Activated naive CD8-positive, alpha-beta T cell treated with anti-CD3 and anti-CD28 coated beads, Interleukin-2, amount 50 U/mL, for 24 hours (primary cell): ENCODE measurements at places on chromosomes 11 and 22.

DNA sequence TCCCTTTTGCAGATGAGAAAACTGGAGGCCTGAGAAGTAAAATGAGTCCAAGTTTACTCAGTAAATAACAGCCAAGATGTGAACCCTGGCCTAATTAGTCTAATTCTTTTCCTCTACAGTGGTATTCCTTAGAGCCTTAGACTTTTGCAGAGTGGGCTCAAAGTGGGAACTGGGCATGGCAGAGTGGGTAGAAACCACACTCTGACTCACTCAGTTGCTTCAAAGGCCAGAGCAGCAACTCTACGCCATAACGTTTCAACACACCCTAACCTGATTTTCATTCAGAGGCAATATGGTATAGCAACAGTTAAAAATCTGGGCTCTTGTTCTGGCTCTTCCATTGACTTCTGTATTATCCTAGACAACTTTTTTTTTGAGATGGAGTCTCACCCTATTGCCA, 2.8 kb downstream of the THRSP start:
- no peaks in the 10 kb centered on the region for H3K27me3 ChIP-seq
- no peak overlapping the region for H3K27ac ChIP-seq
- DNase-seq, result no peak
- no peaks in the 10 kb centered on the region for H3K4me1 ChIP-seq

DNA sequence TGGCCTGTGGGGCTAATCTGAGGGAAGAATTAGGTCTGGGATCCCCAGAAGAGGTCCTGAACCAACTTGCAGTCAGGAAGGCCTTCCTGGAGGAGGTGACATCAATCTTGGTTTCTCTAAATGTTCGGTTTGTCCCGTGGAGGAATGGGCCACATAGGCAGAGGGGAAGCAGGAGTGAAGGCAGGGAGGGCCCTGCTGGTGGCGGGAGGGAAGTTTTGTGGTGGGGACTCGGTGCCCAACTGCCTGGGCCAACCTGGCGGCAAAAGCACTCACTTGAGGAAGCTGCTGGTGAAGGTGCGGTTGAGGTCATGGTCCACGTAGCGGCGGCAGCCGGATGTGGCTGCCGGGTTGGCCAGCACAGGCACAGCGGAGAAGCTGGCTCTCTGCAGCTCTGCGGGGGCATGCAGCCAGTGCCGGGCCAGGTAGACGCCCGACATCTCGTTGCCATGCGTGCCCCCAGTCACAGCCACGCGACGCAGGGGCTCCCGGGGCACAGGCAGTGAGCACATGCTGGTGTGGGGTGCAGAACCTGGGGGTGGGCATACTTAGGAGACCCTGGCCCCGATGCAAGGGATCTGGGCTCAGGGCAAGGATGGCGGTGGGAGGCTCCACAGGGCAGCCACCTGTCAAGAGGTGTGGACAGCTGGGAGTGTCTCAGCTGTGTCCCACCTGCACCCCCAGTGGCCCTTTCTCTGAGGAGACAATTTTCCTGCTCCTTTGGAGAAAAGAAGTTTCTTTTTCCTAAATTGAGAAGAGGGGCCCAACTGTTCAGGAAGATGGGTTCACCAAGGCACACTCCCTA, 3.8 kb downstream of the ACY3 start:
- peaks cover 50% of the 10 kb centered on the region for H3K4me1 ChIP-seq
- H3K36me3 ChIP-seq, result no peaks in the 10 kb centered on the region
- H3K4me3 ChIP-seq, result peak overlapping the region; percentile 22
- peak overlapping the region; percentile 28 for H3K27ac ChIP-seq
- peak; percentile 53 for DNase-seq

DNA sequence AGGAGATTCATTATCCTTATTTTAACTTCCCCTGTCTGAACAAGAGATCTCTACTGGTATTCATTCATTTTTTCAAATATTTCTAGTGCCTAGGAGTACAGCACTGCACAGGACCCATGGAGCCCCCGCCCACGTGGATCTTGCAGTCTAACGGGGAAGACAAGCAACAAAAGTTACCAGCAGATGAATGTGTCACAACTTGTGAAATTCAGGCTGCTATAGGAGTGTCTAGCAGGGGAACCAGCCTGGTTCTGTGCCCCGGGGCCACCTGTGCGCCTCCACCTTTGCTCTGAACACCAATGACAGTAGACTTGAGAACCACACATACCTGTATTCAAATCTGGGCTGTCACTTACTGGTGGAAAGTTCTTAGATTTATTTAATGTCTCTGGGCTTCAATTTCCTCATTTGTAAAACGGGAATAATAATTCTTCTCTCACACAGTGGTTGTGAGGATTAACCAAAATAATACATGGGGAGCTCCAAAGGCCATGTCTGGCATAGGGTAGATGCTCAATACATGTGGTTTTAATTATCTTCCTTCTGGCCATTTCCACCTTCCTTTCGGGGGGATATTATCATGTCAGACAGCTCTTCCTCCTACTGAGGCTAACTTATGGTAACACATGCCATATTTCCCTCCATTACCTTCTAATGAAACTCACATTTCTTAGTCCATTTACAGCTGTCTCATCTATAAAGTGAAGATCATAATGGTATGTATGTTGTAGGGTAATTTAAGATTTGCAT, 17.8 kb downstream of the POU2AF1 start:
- H3K4me3 ChIP-seq, result no peak overlapping the region
- DNase-seq, result no peak
- peaks cover 37% of the 10 kb centered on the region for H3K4me1 ChIP-seq
- peak overlapping the region; percentile 5 for H3K27ac ChIP-seq
- no peaks in the 10 kb centered on the region for H3K27me3 ChIP-seq

GRCh38 chr11:61054513-61054912, 47.8 kb upstream of the CD5 start:
- no peak overlapping the region for H3K4me3 ChIP-seq
- peaks cover 82% of the 10 kb centered on the region for H3K4me1 ChIP-seq
- no peak overlapping the region for H3K27ac ChIP-seq
- H3K36me3 ChIP-seq, result peaks cover 50% of the 10 kb centered on the region
- DNase-seq, result no peak
- H3K27me3 ChIP-seq, result no peaks in the 10 kb centered on the region

DNA sequence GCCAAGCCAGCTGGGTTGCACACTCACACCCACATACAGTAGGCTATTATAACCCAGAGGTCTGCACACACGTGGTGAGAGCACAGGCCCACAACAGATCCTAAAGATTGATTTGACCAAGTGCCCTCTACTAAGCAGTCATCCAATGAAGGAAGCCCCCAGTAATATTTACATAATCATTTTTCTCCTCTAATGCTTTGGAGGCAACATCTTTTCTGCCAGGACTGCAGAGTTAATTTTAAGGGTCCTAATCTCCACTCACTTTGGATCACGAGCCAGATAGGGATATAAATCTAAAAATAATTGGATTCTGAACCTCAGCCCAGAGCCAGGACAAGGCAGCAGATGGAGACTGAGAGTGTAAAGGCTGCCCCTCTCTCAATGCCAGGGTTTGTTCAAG, 49.1 kb upstream of the MTNR1B start:
- H3K4me3 ChIP-seq, result no peak overlapping the region
- peaks cover 4% of the 10 kb centered on the region for H3K27me3 ChIP-seq
- H3K4me1 ChIP-seq, result no peaks in the 10 kb centered on the region
- H3K36me3 ChIP-seq, result no peaks in the 10 kb centered on the region
- DNase-seq, result no peak

- H3K36me3 ChIP-seq, result no peaks in the 10 kb centered on the region
- DNase-seq, result no peak
- no peak overlapping the region for H3K4me3 ChIP-seq
- H3K4me1 ChIP-seq, result no peaks in the 10 kb centered on the region
- no peak overlapping the region for H3K27ac ChIP-seq
Measured at GRCh38 chr11:132744771-132745170, 787.5 kb downstream of the OPCML start.

DNA sequence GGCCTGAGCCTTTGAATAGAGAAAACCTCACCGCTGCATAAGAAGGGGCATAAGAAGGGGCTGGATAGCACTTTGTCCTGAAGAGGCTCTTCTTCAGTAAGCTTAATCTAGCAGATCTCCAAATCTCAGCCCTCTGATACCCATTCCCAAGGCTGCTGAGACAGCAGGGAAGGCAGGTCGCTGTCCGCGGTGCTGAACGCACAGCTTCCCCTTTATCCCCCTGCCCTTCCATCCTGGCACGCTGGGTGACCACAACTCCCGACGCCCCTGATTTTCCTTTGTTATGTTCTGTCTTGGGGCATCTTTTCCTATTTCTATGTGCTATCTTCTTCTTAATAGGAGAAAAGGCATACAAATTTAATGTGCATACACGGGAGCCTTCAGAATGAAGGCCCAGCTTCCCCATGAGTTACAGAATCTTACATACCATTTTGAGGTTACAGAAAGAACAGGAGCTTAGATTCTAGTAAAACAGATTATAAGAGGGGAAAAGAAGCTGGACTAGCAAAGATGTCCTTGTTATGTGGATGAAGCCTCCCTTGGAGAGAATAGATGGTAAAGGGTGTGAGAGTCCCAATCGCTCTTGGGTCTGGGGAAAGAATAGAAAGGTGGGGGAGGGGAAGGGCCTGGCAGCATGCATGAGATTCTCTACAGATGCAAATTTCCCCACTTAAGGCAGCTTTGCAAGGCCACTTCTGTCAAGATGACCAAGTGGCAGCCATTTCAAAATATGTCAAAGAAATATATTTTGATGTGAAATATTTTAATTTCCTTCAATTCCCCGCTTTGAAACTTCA, 5.7 kb upstream of the SULT4A1 start:
- H3K4me1 ChIP-seq, result no peaks in the 10 kb centered on the region
- H3K36me3 ChIP-seq, result no peaks in the 10 kb centered on the region
- peak; percentile 21 for DNase-seq
- no peak overlapping the region for H3K27ac ChIP-seq

DNA sequence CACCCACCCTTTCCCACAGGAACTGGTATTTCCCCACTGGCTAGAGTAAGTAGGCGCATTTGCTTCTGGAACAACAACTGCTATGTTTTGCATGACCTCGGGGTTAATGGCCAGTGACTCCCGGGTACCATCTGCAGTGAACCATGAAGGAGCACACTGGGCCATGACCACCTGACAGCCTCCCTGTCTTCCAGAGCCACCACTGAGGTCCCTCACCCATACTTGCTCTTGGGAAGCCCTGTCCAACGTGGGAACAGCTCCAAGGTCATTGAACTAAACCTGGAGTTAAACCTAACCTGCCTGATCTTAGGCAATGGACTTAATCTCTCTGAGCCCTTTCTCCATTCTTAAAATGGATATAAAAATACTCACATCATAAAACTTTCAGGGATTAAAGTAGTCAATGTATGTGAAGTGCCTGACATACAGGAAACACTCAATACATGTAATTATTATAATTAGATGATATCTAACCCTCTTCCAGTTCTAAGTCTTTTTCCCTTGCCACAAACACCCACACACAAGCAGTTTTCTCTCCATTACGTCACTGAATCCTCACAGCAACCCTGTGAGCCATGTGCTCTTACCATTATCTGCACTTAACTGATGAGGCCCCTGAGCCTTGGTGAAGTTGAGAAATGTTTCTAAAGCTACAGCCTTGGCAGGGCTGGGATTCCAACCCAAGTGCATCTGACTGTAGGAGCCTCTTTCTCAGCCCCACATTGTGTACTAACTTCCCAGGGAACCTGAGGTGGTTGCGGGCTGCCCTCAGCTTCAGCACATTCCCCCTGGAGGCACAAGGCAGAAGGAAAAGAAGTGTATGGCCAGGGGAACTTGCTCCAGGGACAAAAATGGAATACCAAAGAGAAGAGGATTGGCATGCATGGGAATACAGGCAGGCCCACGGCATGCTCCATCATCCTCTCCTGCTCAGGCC, 74.5 kb upstream of the NCAM1 start:
- H3K4me1 ChIP-seq, result peaks cover 5% of the 10 kb centered on the region
- DNase-seq, result no peak
- no peaks in the 10 kb centered on the region for H3K36me3 ChIP-seq
- no peak overlapping the region for H3K27ac ChIP-seq
- H3K4me3 ChIP-seq, result no peak overlapping the region

GRCh38 chr11:4118107-4118506, 23.5 kb downstream of the RRM1 start:
- no peaks in the 10 kb centered on the region for H3K27me3 ChIP-seq
- H3K36me3 ChIP-seq, result peaks cover 57% of the 10 kb centered on the region
- peaks cover 2% of the 10 kb centered on the region for H3K4me1 ChIP-seq

GRCh38 chr11:119641983-119642745, 86.8 kb downstream of the NECTIN1 start:
- peak; percentile 18 for DNase-seq
- no peaks in the 10 kb centered on the region for H3K36me3 ChIP-seq
- no peak overlapping the region for H3K27ac ChIP-seq
- H3K27me3 ChIP-seq, result no peaks in the 10 kb centered on the region
- no peak overlapping the region for H3K4me3 ChIP-seq
- H3K4me1 ChIP-seq, result no peaks in the 10 kb centered on the region

DNA sequence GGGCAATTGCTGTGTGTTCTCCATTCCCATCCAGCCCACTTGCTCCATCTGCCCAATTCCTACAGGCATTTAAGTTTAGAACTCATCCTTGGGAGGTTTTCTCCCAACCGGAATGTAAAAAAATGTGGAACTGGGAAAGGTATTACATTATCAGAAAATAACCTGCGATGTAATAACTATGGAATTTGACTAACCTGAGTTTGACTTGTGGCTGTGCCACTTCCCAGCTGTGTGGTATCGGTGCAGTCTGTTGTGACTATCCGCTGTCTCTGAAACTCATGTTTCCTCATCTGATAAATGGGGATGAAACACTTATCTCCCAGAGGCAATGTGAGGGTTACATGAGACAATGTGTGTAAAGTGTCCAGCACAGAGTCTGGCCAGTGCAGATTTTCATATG, 77.6 kb downstream of the TENM4 start:
- DNase-seq, result no peak
- no peak overlapping the region for H3K4me3 ChIP-seq
- no peak overlapping the region for H3K27ac ChIP-seq
- no peaks in the 10 kb centered on the region for H3K36me3 ChIP-seq
- H3K27me3 ChIP-seq, result peaks cover 2% of the 10 kb centered on the region
- no peaks in the 10 kb centered on the region for H3K4me1 ChIP-seq

DNA sequence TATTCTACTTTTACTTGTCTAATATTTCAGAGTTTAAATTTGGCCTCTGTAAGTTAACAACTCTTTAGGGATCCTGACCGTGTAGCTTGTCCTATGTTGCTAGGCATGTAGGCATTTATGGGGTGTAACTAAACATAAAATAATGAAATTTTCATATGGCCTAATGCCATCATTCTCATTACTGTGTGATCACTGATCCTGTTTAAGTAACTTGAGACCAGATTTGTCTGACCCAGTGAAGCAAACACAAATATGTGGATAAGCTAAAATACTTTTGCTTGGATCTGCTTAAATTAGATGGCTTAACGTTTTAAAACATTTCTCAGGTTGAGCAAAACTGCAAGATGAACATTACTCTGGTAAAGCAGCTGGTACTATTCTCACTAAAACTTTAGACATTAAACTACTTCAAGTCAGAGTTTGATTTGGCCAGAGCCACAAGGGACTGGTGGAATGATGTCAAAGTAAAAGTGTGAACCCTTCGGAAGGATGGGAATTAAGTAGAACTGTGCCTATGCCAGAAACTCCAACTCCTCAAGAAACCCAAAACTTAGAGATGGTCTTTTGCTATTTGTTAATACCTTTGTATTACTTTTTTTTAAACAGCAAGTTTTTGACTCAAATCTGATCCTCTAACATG, 12.5 kb downstream of the QSER1 start:
- H3K4me1 ChIP-seq, result peaks cover 14% of the 10 kb centered on the region
- no peak overlapping the region for H3K27ac ChIP-seq
- H3K27me3 ChIP-seq, result no peaks in the 10 kb centered on the region
- DNase-seq, result no peak
